ENCODE measurements at places on chromosomes 6 and 20.

GRCh38 chr6:101832371-101832770 is 438.9 kb downstream of the GRIK2 start:
- no peak for DNase-seq

DNA sequence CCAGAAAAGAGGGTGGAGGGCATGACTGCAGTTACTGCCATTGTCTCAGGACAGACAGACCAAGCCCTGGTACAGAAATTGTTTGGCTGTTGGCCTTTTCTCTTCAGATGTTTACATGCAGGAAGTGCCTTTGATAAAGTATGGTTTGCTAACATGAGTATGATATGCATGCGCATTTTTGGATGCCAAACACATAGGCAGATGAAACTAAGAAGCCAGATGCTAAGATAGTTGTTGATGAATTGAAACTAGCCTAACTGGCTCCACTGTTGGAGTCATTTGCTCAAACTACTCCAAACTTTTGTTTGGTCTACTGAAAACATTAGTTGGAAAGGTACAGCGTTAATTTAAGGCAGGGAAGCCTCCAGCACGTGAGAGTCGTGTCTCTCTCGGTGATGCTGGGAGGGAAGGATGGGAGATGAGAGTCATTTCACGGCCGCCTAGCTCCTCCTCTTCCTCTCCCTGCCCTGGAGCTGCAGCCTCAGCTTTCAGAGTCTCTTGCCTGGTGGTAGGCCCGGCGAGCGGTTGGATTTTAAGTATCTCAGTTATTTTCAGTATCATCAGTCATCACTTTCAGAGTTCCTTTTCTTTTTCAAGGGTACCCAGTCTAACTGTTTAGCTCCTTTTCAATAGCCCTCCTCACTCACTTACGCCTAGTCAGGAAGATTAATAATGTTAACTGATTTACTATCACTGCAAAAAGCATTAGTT is 29.7 kb downstream of the RREB1 start:
- peak; percentile 17 for DNase-seq

GRCh38 chr20:15851576-15852215 is 721.6 kb downstream of the KIF16B start:
- no peak for DNase-seq

GRCh38 chr6:130675072-130675471 is 152.1 kb upstream of the SMLR1 start:
- DNase-seq: no peak

- no peak for DNase-seq
Observed at GRCh38 chr6:105560611-105561066, 157.8 kb upstream of the PREP start.

DNA sequence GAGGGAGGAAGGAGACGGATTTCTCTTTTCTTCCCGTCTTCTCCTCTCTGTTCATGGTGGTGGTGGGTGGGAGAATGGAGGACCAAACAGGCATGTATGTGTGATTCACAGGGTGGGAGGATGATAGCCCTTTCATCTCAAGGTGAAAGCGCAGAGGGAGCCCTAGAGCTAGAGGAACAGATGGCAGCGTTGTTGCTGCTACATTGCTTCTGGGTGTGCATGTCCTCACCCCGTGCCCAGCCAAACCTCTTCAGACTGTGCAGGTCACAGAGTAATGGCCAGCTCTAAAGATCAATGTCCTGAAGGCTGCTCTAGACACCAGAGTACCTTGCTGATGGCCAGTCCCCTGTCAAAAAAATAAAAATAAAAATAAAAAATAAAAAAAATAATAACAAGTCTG is 301.8 kb downstream of the TBC1D7 start:
- DNase-seq: no peak

DNA sequence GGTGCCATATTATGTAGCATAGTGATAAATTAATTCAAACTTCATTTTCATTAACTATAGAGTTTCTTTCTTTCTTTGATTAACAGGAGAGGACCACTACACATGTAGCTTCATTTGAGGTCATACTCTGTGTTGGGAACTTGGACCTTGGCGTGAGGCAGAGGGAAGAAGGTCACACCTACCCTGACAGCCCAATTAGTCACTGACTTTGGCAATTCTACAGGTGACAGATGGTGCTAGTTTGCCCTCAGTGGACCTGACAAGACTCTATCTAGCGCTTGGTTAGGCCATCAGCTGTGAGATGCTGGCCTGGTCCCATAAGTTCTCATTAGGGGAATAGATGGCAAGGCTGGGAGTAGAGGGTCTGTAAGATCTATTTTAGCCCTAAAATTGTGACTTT is 14.2 kb downstream of the SLX4IP start:
- DNase-seq: no peak

- no peak for DNase-seq
Observed at GRCh38 chr6:106927531-106928398, 46.8 kb downstream of the CD24 start.

Data from midbrain (tissue), 1 donor.